ENCODE measurements at places on chromosomes 3 and 15.
A peak's percentile ranks its signal among the peaks of the same experiment; 100 is the strongest.

DNA sequence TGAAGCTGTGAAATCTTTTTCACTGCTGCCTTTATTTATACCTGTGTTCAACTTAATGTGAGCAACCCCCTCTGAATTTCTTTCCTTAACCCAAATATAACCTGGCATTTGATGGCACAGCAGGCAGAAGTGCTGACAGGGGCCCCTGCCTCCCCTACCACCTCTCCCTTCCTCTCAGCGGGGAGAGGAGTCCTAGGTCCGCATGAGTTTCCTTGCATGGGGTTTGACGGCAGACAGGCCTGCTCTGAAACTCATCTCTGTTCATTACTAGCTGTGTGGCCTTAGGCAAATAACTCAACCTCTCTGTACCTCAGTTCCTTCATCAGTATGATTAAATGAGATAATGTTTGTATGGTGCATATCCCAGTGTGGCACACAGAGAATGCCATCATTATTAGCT, 79.7 kb downstream of the SEC22A start:
- no peak for DNase-seq

DNA sequence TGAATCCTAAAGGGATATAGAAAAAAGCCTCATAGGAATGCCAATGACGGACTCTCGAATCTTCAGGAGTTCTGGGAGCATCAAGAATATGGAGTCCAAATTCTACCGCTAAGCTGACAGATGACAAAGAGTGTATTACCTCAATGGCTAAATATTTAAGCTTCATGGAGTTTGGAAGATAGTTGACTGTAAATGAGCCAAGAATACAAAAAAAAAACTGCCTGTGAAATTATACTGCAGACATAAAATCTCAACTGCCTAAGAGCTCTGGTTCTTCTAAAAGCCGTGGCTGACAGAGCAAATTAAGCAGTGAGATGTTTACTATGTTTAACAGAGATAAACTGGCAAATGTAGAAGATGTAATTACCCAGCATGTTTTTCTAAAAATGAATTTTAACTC, 140.0 kb downstream of the GADL1 start:
- DNase-seq, result no peak

GRCh38 chr15:94015324-94015723, 216.0 kb upstream of the MCTP2 start:
- no peak for DNase-seq

DNA sequence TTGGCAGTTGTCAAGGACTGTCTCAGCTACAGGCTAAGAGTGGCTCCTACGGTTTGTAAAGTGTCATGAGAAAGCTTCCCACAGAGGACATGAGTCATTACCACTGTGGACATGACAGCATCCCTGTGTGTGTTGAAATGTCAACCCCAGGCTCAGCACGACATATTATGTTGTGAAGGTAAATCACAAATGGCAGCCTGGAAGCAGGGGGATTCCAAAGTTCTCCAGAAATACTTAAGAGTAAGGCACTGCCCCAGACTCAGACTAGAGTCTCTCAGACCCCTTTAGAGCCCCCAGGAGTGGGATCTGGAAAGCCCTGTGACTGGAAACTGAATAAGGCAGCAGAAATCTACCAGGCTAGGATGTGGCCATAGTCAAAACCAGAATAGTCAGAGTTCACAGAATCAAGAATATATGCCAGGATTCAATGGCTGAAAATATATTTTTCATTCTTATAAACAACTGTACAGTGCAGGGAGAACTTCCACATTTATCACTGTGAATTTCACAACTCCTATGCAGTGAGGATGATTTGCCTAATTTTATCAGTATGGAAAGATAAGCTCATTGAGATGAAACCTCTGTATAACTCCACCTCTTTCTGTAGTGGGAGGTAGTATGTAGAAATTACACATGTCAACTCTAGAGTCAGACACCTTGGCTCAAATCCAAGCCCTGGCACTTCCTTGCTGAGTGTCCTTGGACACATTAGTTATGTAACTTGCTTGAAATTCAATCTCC, 237.1 kb upstream of the CFAP20DC start:
- no peak for DNase-seq

DNA sequence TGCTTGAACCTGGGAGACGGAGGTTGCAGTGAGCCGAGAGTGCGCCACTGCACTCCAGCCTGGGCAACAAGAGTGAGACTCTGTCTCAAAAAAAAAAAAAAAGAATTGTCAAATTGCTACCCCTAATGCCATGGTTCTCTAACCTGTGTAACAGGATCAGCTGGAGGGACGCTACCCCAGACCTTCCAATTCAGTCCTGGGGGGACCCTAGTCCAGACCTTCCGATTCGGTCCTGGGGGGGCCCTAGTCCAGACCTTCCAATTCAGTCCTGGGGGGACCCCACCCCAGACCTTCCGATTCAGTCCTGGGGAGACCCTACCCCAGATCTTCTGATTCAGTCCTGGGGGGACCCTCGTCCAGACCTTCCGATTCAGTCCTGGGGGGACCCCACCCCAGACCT, 29.8 kb upstream of the MUC20 start:
- DNase-seq, result no peak

DNA sequence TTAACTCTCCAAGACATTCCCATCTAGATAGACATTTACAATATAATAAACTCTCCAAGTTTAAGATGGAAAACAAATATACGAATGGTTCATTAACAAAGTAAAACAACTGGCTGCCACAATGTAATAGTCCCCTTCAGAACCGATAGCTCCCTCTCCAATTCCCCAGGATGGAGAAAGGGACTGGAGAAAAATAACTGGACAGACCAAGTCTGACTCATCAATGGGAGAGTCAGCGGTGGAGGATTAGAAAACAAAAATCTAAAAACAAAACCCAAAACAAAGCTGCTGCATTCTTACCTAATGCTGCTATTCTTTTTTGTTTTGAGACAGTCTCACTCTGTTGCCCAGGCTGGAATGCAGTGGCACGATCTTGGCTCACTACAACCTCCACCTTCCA, 468.1 kb downstream of the SHQ1 start:
- no peak for DNase-seq

- DNase-seq, result peak; percentile 71
Measured at GRCh38 chr3:140242818-140243276, 307.9 kb downstream of the CLSTN2 start.

DNA sequence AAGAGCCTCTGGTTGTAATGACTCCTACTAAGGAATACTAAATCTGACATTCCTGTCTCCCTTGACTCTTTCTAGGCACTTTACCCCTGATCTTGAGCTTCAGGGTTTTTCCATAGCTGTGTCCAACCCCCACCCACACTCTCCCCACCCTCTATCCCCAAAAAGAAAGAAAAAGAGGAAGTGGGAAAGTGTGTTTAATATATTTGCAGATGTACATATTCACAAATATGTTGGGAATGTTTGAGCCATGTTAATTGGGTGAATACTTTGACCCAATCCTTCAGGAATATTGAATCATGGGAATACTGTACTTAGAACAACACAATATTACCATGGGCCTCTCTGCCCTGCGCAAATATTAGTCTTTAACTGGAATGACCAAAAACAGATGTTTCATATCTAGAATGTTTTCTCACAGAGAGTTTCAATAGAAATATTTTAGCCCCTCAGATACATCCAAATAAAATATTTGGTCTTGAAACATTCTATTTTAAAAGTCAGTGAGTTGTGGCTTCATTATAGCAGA, 19.8 kb upstream of the PFN2 start:
- DNase-seq, result no peak

DNA sequence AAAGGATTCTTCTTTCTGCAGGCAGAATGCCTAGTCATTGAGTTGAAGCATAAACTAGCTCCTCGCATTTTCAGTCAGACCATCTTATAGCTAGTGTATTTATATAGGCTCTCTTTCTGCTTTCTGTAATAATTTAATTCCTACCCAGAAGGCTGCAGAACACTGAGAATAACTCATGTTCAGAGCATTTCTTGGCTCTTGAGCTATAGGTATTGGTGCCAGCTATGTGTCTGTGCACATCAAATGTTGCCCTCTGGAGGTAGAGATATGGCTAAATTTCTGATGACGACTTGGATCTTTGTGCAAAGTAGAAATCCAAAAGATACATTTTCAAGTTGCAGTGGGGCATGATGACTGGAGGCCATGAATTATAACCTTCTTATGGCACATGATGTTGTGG, 336.2 kb upstream of the TPM1 start:
- no peak for DNase-seq

DNA sequence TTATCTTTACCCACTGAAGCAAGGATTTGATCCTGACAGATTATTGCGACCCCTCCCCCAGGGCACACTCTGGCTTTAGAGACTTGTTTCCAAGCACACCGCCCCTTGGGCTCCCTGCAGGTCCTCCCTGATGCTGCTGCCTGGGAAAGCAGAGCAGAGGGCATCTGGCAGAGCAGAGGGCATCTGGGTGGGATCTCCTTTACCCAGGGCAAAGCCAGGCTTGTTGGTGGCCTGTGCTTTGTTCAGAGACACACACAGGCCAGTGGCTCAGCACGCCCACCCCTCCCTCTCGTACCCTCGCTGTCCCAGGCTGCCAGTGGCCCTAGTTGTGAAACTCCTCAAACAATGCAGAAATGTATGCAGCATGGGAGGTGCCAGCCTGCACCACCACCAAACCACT, 4.8 kb downstream of the KLF13 start:
- no peak for DNase-seq

- DNase-seq, result no peak
Measured at GRCh38 chr3:135627057-135627456, 338.5 kb upstream of the PPP2R3A start.

GRCh38 chr3:23474580-23475357, 271.6 kb downstream of the UBE2E2 start:
- DNase-seq, result no peak

DNA sequence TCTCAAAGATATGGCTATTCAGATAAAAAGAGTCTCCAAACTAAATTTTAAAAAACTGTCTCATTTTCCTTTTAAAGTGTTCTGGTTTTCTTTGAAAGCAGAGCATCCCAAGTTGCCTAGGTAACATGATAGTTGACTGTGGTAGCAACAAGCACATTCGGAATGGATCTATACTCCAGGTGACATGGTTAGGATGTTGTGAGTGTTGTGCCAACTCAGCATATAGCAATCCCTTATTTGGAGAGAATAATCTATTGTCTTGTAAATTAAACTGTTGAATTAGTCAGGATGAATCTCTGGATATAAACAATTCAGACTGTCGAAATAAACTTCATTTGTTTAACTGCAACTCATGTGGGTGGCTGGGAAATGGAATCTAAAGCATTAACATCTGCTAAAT, 418.6 kb downstream of the TUSC7 start:
- DNase-seq, result no peak

DNA sequence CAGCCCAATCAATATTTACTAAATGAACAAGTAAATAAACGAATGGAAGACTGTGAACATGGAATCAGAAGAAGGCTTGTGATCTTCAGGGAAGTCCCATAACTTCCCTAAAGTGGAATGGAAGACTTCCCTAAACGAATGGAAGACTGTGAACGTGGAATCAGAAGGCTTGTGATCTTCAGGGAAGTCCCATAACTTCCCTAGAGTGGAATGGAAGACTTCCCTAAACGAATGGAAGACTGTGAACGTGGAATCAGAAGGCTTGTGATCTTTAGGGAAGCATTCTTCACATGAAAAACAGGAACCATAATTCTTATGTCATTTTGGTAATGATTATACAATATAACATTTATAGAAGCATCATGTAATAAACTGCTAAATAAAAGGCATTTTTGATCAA, 38.8 kb downstream of the EOGT start:
- no peak for DNase-seq

GRCh38 chr3:168620854-168621253, 525.1 kb upstream of the GOLIM4 start:
- peak; percentile 27 for DNase-seq

DNA sequence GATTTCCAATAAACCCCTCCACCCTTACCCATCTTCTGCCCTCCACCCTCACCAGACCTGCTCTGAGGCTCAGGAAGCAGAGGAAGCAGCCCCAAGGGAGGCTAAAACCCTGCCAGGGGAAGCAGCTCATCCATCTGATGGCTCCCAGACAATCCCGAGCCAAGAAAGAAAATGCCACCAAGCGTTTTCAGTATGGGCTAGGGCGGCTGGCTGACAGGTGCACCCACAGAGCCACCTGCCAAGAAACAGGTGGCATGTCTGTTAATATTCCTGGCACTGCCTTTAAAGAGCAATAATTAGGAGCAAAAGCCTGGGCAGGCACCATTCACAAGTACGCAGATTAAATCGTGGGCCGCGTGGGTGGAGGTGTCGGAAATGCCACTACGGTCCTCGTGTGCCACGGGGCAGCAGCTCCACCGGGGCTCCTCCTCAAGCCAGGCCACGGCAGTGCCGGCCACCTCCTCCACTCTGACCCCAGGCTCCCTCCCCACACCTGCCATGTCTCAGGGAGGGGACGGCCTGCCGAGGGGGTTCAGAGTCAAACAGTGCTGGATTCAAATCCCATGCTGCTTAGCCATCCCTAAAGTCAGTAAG, 23.9 kb upstream of the GRIP2 start:
- DNase-seq, result peak; percentile 40

GRCh38 chr15:59366333-59367021, 6.2 kb downstream of the MYO1E start:
- DNase-seq, result no peak

DNA sequence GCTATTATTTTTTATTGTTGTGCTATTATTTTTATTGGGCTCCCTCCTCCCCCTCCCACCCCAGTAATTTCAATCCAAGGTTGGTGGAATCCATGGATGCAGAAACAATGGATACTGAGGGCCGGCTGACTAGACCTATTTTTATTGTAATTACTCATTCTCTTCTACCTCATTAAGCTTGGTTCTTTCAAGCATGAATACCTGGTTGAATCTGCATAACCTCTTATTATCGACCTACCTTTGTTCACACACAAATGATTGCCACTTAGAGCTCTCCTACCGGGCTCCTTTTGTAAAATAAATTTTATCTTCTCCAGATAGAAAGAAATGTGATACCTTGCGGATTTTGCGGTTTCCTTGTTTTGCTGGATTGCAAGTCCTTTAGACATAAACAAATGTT, 31.6 kb downstream of the BTD start:
- DNase-seq, result no peak

GRCh38 chr3:158532099-158532734, 38.8 kb upstream of the MLF1 start:
- DNase-seq, result peak; percentile 34

- no peak for DNase-seq
Measured at GRCh38 chr3:117059956-117060270, 350.3 kb downstream of the TUSC7 start.

- no peak for DNase-seq
Measured at GRCh38 chr3:15795651-15796308, 2.0 kb downstream of the ANKRD28 start.

- DNase-seq, result peak; percentile 77
Measured at GRCh38 chr3:115146418-115147328, at the start of gene ZBTB20. Gene ZBTB20 (minus strand): TSS chr3:115147288.

- no peak for DNase-seq
Measured at GRCh38 chr3:13044496-13045240, 28.6 kb downstream of the IQSEC1 start.

- DNase-seq, result peak; percentile 4
Measured at GRCh38 chr3:3109407-3110298, 521 bp downstream of the IL5RA start.

DNA sequence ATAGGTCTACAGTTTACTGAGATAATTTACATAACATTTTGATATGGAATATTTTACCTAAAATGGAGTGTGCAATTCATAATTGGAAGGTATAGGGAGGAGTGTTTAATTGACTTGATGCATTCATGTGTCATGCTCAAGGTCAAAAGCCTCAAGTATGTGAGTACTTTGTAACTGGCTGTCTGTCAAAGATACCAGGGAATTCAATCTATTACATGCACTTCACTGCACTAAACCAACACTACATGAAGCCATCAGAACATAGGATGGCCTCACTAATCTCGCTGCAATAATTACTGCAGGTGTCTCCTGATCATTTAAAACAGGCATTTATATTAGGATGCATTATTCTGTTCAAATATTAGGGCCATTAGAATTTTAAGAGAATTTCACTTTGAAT, 367.2 kb downstream of the CNTN4 start:
- DNase-seq, result no peak

Measured in NCI-H2107 (cell line).